ENCODE measurements at places on chromosomes 13 and 19. TPM values are rescaled to one million over a fixed set of nuclear protein-coding genes. Genes with fewer than 3 reads are reported as not detected.

DNA sequence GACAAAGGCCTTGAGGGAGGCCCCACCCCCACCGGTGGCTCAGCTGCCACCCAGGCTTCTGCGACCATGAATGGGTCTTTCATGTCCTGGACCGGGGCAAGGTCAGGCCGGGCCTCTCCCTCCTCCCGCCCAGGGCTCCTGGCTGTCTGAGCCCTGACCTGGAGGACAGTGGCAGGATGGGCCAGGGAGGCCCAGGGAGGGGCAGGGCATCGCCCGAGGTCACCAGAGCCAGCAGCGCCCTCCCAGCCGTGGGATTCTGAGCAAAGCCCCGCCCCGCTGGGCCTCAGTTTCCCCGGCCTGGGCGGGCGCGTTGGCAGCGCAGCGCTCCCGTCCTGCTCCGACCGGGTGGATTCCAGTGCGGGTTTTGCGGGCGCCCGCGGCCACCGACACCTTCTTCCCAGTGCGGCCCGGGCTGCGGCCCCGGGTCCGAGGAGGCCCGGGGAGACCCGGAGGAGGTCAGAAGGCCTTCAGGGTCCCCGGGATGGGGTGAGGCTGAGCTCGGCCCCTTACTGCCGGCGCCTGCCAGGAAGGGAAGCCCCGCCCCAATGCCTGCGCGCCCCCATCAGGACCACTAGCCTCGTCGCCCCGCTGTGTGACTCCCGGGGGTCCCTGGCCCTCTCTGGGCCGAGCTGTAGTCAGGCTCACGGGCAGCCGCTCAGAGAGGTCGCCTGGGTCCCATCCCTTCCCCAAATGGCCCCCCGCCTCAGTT, 24.6 kb upstream of the SEMA6B start:
- H3K27ac ChIP-seq = no peak overlapping the region
- peak; percentile 28 for DNase-seq
- peak overlapping the region; percentile 57 for H3K4me3 ChIP-seq
- H3K36me3 ChIP-seq = no peaks in the 10 kb centered on the region

GRCh38 chr13:24693862-24694471, 13.8 kb downstream of the ATP12A start:
- peak; percentile 67 for DNase-seq
- H3K4me3 ChIP-seq = no peak overlapping the region
- no peaks in the 10 kb centered on the region for H3K36me3 ChIP-seq
- H3K27ac ChIP-seq = no peak overlapping the region

GRCh38 chr13:38897521-38897920, 93.1 kb downstream of the STOML3 start:
- H3K36me3 ChIP-seq = no peaks in the 10 kb centered on the region
- H3K27me3 ChIP-seq = peaks cover 3% of the 10 kb centered on the region
- DNase-seq = no peak
- no peak overlapping the region for H3K27ac ChIP-seq
- no peaks in the 10 kb centered on the region for H3K4me1 ChIP-seq
- no peak overlapping the region for H3K4me3 ChIP-seq

- no peaks in the 10 kb centered on the region for H3K36me3 ChIP-seq
- DNase-seq = peak; percentile 54
- no peak within 1 kb of the TSS for H3K27ac ChIP-seq
These were observed at the start of gene CERS1 for GRCh38 chr19:18895824-18896341. CERS1 (minus strand) TSS chr19:18896158; CDS start chr19:18896072, 86 bp downstream.

DNA sequence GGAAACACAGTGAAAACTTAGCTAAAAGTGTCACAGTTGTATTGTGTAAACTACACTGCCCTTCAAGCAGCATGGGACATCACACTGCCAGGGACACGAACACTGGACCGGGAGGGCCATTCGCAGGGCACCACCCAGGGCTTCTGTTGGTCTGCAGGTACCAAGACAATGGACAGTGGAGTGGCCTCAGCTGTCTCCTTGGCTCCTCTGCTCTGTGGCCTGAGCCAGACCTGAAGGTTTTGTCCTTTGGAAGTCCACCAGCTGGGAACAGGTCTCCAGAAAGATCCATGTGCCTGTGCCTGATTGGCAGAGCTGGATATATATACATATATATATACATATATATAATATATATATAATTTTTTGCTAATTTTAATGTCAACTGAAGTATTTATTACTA, 149.8 kb downstream of the ZNF536 start:
- no peaks in the 10 kb centered on the region for H3K27me3 ChIP-seq
- no peak for DNase-seq
- H3K4me1 ChIP-seq = no peaks in the 10 kb centered on the region
- H3K27ac ChIP-seq = no peak overlapping the region
- H3K36me3 ChIP-seq = no peaks in the 10 kb centered on the region

GRCh38 chr13:109748677-109749076, 37.7 kb downstream of the IRS2 start:
- H3K27me3 ChIP-seq = no peaks in the 10 kb centered on the region
- peaks cover 12% of the 10 kb centered on the region for H3K36me3 ChIP-seq
- H3K4me1 ChIP-seq = no peaks in the 10 kb centered on the region
- no peak for DNase-seq
- no peak overlapping the region for H3K27ac ChIP-seq
- H3K4me3 ChIP-seq = no peak overlapping the region

- H3K27ac ChIP-seq = no peak overlapping the region
- H3K4me1 ChIP-seq = no peaks in the 10 kb centered on the region
- DNase-seq = peak; percentile 40
These were observed 6.6 kb downstream of the ZNF837 start for GRCh38 chr19:58374200-58374599.

GRCh38 chr19:39160889-39161672, 35.5 kb downstream of the PAK4 start:
- DNase-seq = peak; percentile 15
- no peaks in the 10 kb centered on the region for H3K36me3 ChIP-seq
- H3K4me1 ChIP-seq = peaks cover 8% of the 10 kb centered on the region
- no peak overlapping the region for H3K27ac ChIP-seq

DNA sequence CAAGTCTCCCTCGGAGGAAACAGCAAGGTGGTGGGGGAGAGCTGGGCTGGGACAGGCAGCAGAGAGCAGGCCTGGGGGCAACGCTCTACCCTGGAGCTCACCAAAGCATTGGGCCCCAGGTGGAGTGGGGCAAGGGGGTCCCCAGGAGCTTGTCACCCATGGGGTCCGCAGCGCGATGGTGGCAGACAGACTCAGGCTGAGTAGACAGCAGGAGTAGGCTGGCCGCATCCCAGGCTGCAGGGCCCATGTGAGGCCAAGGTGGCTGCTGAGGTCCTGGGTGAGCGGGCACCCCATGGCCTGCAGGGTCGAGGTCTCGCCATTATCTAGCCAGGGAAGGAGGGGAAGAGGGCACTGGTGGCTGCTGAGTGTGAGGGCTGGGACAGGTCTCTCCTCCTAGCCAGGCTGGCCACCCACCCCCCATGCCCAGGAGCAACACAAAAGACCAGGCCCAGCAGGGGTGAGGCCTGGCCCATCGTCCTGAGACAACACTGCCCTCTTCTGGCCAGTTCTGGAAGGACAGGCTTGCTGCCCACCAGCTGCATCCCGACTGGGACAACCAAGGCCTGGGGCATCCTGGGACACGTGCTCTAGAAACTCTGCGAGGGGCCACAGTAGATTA, 33.1 kb downstream of the CEBPG start:
- no peaks in the 10 kb centered on the region for H3K27me3 ChIP-seq
- H3K36me3 ChIP-seq = no peaks in the 10 kb centered on the region
- peak; percentile 55 for DNase-seq
- no peaks in the 10 kb centered on the region for H3K4me1 ChIP-seq

DNA sequence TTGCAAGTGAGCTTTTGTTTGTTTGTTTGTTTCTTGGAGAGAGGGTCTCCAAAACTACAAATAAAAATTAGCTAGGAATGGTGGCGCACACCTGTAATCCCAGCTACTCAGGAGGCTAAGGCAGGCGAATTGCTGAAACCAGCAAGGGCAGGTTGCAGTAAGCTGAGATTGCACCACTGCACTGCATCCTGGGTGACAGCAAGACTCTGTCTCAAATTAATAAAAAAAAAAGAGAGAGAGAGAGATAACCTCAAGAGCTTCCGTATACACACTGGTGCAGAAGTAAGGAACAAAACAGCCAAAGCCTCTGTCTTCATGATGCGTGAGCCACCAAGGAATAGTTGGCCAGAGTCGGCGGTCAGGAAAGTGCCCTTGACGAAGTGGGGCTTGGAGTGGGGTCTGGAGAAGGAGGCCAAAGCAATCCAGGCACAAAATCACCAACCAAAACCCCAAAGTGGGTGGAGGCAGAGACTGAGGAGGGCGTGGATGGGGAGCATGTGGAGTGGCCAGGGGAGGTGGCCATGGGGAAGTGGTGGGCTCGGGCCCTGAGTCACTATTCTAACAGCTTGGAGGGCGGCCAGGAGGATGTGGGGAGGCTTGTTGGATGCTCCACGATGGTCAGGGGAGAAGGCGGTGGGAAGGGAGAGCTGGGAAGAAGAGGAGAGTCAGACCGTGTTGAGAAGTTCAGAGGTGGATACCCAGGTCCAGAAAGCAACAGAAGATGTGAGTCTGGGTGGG, 21.2 kb upstream of the TOMM40 start:
- no peaks in the 10 kb centered on the region for H3K27me3 ChIP-seq
- H3K27ac ChIP-seq = no peak overlapping the region
- H3K4me3 ChIP-seq = no peak overlapping the region
- peaks cover 5% of the 10 kb centered on the region for H3K4me1 ChIP-seq

GRCh38 chr13:109331011-109331433, 455.4 kb downstream of the IRS2 start:
- H3K27ac ChIP-seq = no peak overlapping the region
- peak; percentile 53 for DNase-seq
- H3K36me3 ChIP-seq = no peaks in the 10 kb centered on the region
- H3K27me3 ChIP-seq = no peaks in the 10 kb centered on the region
- H3K4me3 ChIP-seq = no peak overlapping the region
- peaks cover 17% of the 10 kb centered on the region for H3K4me1 ChIP-seq

GRCh38 chr13:24619282-24619681, 60.9 kb upstream of the ATP12A start:
- H3K27ac ChIP-seq = no peak overlapping the region
- no peaks in the 10 kb centered on the region for H3K27me3 ChIP-seq
- no peak overlapping the region for H3K4me3 ChIP-seq
- no peaks in the 10 kb centered on the region for H3K36me3 ChIP-seq
- no peak for DNase-seq

DNA sequence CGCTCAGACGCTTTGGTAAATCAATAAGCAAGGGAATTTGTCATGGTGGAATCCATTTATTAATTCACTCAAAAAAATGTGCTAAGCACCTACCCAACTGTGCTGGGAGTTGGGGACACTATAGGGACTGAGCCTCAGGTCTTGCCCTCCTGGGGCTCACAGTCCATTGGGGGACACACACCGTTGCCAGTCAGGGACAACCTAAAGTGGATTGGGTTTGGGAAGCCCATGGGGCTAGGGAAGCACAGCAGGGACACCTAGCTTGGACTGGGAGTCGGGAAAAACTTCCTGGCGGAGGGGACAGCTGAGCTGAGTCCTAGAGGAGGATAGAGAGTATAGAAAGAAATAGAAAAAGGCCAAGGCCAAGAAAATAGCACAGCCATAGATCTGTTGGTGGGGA, 8.5 kb downstream of the FOSB start:
- DNase-seq = peak; percentile 10
- peaks cover 5% of the 10 kb centered on the region for H3K4me1 ChIP-seq
- H3K27me3 ChIP-seq = no peaks in the 10 kb centered on the region
- H3K4me3 ChIP-seq = no peak overlapping the region
- H3K36me3 ChIP-seq = no peaks in the 10 kb centered on the region

DNA sequence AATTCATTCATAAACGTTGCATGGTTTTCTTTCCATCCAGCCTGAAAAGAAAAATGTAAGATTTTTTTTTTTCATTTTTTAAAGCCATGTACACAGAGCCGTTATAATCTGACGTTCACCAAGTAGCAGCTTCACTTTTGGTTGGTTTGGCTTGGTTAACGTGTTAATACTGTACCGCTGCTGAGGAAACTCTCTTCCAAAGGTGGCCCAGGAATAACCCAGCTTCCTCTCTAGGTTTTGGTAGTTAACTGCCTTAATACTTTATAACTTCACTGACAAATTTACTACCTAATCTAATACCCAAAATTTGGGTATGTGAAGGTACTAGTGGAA, 1.7 kb downstream of the INTS6 start:
- H3K27ac ChIP-seq = peak overlapping the region; percentile 93
- H3K4me1 ChIP-seq = peaks cover 26% of the 10 kb centered on the region
- DNase-seq = no peak
- no peaks in the 10 kb centered on the region for H3K27me3 ChIP-seq

DNA sequence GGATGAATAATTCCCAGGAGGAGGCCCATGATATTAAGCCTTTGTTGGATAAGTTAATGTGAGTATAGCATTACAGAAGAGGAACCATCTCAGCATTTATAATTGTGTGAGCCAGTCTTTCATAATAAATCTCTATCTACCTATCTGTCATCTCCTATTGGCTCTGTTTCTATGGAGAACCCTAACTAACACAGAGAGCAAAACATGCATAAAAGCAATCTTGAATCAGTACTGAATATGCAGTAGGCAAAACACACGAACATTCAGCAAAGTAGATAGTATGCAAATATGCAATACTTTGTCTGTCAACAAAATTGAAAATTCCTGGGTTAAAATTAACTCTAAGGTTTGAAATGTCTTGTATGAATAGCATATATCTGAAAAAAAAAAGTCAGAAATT, 966.3 kb downstream of the DIAPH3 start:
- DNase-seq = no peak
- no peak overlapping the region for H3K27ac ChIP-seq
- no peak overlapping the region for H3K4me3 ChIP-seq
- H3K4me1 ChIP-seq = no peaks in the 10 kb centered on the region
- no peaks in the 10 kb centered on the region for H3K36me3 ChIP-seq
- no peaks in the 10 kb centered on the region for H3K27me3 ChIP-seq

- H3K27ac ChIP-seq = no peak overlapping the region
- no peak for DNase-seq
- no peaks in the 10 kb centered on the region for H3K4me1 ChIP-seq
- H3K27me3 ChIP-seq = no peaks in the 10 kb centered on the region
- no peak overlapping the region for H3K4me3 ChIP-seq
These were observed 9.1 kb downstream of the ZMYM2 start for GRCh38 chr13:19967621-19968020.

GRCh38 chr13:76225815-76226489, 589.8 kb downstream of the LMO7 start:
- no peaks in the 10 kb centered on the region for H3K36me3 ChIP-seq
- no peak overlapping the region for H3K4me3 ChIP-seq
- no peaks in the 10 kb centered on the region for H3K27me3 ChIP-seq

DNA sequence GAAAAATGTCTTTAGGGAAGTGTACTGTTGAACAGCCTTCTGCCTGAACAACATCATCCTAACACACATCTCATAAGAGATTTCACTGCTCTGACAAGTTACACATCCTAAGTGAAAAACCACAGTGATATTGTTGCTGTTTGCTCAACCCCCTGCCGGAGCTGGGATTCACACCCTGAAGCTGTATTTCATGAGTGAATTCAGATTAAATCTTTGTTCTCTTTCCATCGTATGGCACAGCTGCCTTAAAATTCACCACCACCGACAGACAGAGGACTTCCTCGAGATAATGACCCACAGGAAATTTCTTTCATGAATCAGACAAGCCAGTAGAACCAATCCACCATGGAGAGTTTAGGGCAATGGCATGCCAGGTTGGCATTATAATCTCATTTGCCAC, 280.8 kb downstream of the DCT start:
- DNase-seq = no peak
- H3K4me3 ChIP-seq = no peak overlapping the region
- no peaks in the 10 kb centered on the region for H3K27me3 ChIP-seq
- no peak overlapping the region for H3K27ac ChIP-seq
- H3K36me3 ChIP-seq = no peaks in the 10 kb centered on the region

The SLC25A23 gene
- total RNA-seq = 33.2 TPM

The SCN1B gene
- 2.0 TPM for total RNA-seq

The MYO16 gene
- total RNA-seq = not detected

The DENND1C gene
- not detected for total RNA-seq

The LRRC25 gene
- not detected for total RNA-seq

The GPR4 gene
- total RNA-seq = 0.32 TPM

The CEP89 gene
- 11.5 TPM for total RNA-seq

The TMC4 gene
- total RNA-seq = not detected

The EDNRB gene
- total RNA-seq = not detected

The AMER2 gene
- total RNA-seq = not detected

The MBD3L2 gene
- total RNA-seq = not detected
